ENCODE measurements at places on chromosomes 11 and 22.

DNA sequence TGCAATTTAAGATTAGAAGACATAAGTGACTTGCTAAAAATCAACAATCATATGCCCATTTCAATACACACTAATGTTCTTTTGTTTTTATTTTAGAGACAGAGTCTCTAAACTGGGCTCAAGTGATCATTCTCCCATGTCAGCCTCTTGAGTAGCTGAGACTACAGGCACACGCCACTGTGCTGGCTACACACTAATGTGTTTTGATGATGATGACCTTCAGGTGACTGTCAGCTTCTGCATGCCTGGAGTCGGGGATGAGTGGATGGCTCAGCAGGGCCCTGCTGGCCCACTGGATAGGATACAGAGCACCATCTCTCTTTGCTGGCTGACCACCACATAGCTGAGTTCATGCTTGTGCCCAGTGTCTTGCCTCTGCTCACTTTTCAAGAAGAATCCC, 27.0 kb upstream of the POU2AF1 start:
- no peak for DNase-seq

GRCh38 chr22:17140826-17141766, 18.0 kb downstream of the HDHD5 start:
- no peak for DNase-seq

DNA sequence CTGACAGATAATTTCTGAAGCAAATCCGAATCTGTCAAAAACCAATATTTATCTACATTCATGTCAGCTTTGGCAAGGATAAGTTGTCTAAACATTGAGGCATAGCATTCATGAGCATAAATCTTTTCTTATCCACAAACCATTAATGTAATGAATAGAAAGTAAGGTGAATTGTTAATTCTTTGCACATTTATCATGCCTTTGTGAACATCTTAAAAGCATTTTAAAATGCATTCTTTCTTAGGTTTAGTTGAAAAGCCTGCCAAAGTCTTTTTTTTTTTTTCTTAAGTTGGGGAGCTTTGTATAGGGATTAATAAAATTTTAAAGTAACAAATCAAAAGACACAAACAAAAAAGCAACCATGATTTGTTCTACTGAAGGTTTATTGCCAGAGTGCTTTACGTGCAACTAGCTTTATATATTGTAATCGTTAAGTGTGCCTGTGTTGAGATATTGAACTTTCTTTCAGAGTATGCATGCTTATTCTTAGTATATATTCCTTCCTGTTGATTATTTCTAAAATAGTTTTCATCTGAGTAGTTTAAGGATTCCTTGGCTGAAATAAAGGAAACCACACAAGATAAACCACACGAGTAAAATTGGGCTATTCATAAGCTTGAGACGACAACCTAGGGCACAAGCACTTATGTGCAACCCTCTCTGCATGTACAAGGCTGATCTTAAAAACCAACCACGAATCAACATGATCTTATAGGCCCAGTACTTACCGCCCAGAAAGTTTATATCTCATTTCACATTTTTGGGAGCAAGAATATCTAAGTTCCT, 1110.9 kb upstream of the CNTN5 start:
- no peak for DNase-seq

DNA sequence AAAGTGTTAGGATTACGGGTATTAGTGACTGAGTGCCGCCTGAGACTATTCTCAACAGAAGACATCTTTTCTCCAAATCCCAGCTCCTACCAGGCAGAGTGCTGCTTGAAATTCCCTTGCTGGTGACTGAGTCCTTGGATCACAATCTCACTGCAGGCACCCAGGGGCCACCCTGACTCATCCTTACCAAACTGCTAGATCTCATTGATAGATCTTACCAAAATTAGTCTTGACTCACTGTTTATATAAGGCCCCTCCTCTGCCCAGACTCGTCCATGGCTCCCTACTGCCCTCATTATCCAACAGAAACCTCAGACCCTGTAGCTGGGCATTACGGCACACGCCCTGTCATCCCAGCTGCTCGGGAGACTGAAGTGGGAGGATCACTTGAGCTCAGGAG, 14.7 kb downstream of the TBC1D10A start:
- DNase-seq, result no peak

DNA sequence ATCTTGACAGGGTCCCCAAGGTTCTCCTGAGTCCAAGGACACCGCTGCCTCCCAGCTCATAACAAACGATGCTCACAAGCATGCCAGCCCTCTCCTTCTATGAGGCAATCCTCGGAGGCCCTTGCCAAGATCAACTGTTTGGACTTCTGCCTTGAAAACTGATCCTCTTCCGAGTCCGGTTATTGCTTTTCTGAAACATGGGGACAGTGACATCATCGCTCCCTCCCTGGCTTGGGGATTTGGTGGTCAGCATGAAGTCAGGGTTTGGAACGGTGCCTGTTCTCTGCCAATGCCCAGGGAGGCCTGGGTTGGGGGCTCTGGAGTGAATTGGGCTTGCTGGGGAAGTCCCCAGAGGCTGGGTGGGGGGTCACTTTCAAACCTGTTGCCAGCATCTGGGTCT, 149.3 kb downstream of the FBXO7 start:
- no peak for DNase-seq

GRCh38 chr22:46730568-46731245, 7.3 kb downstream of the CERK start:
- no peak for DNase-seq

DNA sequence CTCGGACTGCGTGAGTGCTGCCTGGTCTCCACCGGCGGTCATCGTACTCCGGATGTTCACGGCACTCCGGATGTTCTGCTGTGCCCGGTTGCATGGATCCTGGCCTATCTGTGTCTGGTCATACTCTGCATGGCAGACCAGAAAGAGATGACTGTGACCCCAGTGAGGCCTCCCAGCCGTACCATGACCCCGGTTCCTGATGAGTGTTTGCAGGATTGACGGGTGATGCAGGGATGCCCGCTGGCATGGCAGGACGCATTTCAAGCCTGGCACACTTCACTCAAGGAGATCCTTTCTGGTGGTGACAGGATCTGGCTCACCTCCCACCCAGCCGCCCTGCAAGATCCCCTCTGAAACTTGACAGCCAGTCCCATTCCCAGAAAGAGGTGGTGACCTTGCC, 6.3 kb downstream of the GLB1L2 start:
- DNase-seq, result no peak

GRCh38 chr11:11346303-11346702, 6.7 kb downstream of the CSNK2A3 start:
- DNase-seq, result no peak

GRCh38 chr11:102410382-102410784, 42.2 kb downstream of the TMEM123 start:
- no peak for DNase-seq

GRCh38 chr22:29130476-29130875, 57.6 kb downstream of the KREMEN1 start:
- no peak for DNase-seq

Measured in activated naive CD8-positive, alpha-beta T cell treated with anti-CD3 and anti-CD28 coated beads, Interleukin-2, amount 10 ng/mL, durations not matched to agents 7 days and 5 days (primary cell).